T follicular helper cell (primary cell): ENCODE measurements at places on chromosomes 6 and 20.

GRCh38 chr6:21831521-21832291, 238.2 kb downstream of the SOX4 start:
- DNase-seq = no peak

DNA sequence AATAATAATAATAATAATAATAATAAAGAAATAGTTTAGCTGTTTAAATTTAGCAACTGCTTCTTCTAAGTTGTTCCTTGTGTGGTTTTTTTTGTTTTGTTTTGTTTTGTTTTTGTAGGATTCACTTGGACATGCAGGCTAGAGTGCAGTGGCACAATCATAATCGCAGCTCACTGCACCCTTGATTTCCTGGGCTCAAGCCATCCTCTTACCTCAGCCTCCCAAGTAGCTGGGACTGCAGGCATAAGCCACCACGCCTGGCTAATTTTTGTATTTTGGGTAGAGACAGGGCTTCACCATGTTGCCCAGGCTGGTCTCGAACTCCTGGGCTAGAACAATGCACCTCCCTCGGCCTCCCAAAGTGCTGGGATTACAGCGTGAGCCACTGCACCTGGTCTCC, 15.3 kb upstream of the EYA2 start:
- DNase-seq = no peak

DNA sequence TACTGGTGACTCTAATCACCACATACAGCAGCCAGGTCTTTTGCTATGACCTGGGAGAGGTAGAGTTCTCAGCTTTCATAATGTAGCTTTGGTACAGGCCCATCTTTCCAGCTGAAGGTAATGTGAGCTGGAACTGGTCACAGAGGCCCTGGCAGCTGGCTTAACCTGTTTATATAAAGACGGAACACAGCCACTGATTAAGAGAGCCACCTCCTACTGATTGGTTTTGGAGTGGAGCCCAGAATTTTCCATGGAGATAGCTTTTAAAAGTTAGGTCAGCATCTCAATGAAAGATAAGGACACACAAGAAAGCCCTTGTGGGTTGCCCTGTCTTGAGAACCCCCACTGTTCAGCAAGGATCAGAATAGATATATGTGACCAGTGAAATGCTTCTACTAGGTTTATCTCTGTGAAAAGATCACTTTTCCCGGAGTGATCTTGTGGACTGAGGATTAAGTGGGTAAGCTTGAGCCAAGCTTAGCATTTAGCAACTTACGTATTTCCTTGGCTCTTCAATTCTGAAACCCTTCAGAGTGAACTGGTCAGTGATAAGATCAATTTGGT, 213.7 kb upstream of the CITED2 start:
- no peak for DNase-seq

- DNase-seq = no peak
Measured at GRCh38 chr6:8579372-8579771, 144.0 kb upstream of the SLC35B3 start.

- DNase-seq = no peak
Measured at GRCh38 chr6:147868427-147869190, 360.1 kb downstream of the SAMD5 start.

GRCh38 chr6:111503194-111503593, 20.2 kb upstream of the REV3L start:
- DNase-seq = no peak

DNA sequence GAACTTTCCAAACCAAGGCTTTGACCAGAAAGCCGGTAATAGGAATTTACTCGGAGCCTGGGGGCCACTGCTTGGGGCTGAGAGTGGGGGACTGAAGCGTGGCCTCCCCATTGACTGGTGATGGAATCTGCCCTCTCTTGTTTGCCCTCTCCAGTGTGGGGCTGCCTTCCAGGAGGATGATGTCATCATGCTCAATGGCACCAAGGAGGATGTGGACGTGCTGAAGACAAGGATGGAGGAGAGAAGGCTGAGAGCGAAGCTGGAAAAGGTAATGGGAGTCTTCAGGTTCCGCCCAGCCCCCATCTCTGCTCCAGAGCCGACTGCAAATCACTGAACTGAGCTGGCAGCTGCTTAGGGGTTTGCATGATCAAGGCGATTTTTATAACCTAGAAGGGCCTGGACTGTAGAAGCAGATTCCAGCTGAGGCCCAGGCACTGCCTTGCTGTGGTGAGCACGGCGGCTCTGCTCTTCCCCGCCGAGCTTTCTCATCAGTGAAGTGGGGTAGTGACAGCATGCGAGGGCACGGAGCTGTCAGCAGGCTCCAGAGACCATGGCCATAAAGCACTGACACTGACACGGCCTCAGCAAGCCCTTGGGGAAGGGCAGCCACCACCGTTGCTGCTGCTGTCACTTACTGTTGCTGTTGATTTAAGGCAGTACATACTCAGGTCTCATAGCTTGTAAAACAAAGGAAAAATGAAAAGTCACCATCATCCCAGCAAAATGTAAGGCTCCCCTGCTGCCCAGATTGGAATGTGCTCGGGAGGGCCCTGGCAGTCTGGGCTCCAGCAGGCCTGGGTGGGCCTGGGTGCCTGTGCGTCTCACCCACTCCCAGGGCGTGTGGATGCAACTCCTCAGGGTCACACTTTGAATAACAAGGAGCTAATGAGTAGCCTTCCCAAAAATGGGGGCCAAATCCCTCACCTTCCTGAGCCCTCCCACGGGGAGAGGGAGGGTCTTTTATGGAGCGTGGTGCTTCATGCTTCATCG, 11.1 kb upstream of the FAM209A start:
- no peak for DNase-seq

DNA sequence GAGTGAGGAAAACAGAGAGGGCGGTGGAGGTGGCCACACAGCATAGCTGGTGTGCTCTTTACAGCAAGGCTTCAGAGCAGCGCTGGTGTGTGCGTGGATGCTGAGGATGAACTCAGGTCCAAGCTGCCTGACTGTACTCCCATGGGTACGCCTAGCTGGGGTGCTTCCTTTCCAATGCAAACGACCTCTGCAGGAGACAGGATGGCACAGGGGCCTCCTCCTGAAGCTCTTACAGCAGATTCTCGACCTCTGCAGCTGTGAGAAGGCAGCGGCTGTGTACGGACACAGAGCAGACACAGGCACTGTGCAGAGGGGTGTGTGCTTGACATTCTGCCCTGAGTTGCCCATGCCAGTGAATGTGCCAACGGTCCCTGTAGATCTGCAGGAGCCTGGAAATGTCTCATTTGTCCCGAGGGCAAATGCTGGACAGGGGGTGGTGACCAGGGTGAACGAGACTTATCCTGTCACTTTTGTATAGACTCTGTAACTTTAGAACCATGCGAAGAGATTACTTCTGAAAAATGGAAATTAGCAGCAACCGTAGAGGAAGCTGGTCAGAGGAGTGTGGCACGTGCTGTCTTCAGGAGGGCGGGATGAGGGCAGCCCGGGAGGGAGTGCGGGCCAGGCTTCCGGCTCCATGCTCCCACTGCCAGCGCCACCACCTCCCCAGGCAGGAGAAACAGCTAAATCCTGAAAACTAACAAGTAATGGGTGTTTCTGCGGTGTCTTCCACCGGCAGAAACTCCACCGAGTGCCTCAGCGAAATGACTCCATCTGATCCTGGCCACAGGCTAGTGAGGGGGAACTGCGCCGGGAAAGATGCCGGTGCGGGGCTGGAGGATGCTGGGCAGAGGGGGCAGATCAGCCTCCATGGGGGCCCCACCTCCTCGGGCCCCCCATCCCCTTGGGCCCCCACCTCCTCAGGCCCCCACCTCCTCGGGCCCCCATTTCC, 120.9 kb upstream of the RPS6KA2 start:
- DNase-seq = no peak

DNA sequence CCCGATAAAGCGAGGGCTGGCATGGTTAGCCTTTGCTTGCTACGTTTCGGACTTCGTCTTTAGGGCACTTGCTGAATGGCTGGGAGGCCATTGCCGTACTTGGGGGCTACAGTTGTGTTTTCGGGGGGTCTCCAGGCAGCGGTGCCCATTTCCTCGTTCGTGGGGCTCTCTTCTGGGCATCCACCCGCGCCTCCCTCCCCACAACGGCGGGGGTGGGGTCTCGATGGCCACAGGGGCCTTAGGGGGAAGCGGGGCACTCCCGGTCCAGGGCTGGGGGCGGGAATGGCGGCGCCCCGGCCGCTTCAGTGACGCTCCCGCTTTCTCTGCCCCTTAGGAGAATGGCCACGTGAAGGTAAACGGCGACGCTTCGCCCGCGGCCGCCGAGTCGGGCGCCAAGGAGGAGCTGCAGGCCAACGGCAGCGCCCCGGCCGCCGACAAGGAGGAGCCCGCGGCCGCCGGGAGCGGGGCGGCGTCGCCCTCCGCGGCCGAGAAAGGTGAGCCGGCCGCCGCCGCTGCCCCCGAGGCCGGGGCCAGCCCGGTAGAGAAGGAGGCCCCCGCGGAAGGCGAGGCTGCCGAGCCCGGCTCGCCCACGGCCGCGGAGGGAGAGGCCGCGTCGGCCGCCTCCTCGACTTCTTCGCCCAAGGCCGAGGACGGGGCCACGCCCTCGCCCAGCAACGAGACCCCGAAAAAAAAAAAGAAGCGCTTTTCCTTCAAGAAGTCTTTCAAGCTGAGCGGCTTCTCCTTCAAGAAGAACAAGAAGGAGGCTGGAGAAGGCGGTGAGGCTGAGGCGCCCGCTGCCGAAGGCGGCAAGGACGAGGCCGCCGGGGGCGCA, 2.4 kb downstream of the MARCKS start:
- no peak for DNase-seq

- DNase-seq = no peak
Measured at GRCh38 chr20:21391185-21391971, 5.9 kb downstream of the NKX2-4 start.

DNA sequence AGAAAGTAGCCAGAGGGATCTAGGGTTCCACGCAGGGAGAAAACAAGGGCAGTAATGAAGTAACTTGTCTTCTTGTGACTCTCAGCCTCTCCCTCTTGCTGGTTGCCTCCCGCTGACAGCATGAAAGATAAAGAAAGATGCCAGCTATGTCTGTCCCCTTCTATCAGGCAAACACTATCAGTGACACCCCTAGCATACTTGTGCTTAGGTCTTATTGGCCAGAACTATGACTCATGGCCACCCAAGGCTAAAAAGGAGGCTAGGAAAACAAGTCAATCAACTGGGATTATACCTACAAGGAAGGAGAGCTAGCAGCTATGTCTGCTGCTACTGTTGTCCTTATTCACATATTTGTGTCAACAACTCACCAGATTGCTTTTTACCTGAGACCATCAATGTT, 206.8 kb upstream of the SOX4 start:
- DNase-seq = no peak

GRCh38 chr6:75103431-75103830, 102.4 kb downstream of the COL12A1 start:
- no peak for DNase-seq

DNA sequence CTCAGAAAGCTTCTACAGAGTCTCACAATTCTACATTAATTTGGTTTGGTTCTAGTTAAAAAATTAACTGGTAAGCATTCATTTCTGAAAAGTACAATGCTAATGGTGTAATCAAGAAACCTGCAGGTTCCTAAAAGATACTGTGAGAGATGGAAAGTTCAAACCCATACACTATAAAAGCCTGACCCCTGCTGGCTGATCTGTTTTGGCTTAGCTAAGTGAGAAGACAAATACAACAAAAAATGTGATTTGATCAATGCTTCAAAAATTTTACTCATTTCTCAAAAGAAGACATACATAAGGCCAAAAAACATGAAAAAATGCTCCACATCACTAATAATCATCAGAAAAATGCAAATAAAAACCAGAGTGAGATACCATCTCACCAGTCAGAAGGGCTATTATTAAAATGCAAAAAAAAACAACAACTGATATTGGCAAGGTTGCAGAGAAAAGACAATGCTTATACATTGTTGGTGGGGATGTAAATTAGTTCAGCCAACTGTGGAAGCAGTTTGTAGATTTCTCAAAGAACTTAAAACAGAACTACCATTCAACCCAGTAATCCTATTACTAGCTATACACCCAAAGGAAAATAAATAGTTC, 102.8 kb downstream of the MOXD1 start:
- DNase-seq = no peak

- DNase-seq = no peak
Measured at GRCh38 chr20:63746751-63747315, 7.3 kb downstream of the SLC2A4RG start.

- DNase-seq = no peak
Measured at GRCh38 chr6:144449911-144450597, 164.9 kb downstream of the UTRN start.

DNA sequence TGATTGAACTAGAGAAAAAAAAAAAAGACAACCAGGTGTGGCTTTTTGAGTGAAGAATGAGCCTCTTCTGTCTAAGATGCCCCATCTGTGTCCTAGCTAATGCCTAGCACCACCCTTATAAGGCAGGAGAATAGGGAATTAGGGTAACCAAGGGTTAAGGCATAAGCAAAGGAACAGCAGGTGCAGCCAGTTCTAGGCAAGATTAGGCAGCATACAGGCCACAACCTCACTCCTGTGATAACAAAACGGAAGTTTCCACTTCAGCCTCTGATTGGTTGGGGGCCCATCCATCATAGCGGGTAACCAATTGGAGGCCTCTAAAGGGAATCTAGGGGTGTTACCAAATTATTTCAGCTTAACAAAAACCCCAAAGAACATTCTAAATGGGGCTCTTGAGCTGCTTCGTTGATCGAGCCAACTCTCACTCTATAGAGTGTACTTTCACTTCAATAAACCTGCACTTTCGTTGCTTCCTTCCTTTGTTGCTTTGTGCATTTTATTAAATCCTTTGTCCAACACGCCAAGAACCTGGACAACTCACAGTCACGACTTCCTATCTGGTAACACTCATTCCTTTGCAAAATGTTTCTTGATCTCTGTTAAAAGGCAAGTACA, 61.9 kb upstream of the TAGAP start:
- peak; percentile 88 for DNase-seq

DNA sequence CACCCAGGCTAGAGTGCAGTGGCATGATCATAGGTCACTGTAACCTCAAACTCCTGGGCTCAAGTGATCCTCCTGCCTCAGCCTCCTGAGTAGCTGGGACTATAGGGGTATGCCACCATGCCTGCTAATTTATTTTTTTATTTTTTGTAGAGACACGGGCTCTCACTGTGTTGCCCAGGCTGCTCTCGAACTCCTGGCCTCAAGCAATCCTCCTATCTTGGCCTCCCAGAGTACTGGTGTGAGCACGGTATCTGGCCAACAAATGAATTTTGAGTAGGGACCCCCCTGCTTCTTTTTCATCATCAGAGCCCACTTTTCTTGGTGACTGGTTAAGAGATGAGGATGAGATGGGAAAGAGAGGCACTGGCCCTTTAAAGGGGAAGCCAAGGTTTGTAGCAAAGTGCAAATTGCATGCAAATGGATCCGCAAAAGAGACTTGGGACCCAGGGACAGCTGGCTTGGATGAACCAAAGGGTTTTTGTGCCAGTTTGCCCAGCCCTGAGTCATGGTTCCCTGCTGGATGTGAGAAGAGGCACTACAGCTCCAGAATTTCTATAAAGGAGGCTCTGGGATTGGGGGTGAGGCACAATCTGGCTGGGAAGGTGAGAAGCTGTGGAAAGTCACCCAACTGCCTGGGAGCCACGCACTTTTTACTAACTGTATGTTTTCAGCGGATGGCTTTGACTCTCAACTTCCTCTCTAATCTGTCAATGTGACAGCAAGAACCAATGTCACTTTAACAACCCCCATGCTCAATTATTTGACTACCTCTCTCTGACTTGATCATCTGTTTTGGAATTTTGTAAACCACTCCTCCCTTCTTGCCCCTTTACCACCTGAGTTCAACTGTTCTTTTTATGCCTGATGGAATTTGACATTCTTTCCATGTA, 58.7 kb upstream of the RNF24 start:
- no peak for DNase-seq
